Inflammatory macrophage treated with lipopolysaccharide for 1 hour (primary cell): ENCODE measurements at places on chromosomes 11 and 22.

DNA sequence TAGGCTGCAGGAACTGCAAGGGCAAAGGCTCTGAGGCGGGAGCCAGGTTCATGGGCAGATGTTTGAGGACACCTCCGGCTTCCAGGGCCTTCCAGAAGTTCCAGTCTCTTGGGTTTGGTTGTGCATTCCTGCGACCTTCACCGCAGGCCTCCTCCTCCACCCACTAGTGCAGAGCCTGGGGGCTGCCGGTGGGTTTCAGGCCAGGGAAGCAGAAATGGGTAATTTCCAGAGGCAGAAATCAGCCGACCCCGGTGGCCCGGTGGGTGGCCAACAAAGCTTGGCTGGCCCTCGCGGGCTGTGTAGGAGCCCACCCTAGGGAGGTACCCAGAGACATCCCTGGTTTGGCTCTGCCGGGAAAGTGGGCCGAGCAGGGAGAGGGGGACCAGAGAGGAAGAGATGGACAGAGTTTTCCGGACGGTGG, 417 bp upstream of the PHETA2 start:
- DNase-seq: no peak

GRCh38 chr11:75087319-75088305, 9.1 kb downstream of the OR2AT4 start:
- peak; percentile 7 for DNase-seq

GRCh38 chr22:46428602-46429324, 93.2 kb downstream of the TRMU start:
- no peak for DNase-seq

- DNase-seq: no peak
Measured at GRCh38 chr11:12164061-12165014, 53.9 kb downstream of the MICAL2 start.

- DNase-seq: no peak
Measured at GRCh38 chr11:111500481-111500880, 11.7 kb downstream of the BTG4 start.

DNA sequence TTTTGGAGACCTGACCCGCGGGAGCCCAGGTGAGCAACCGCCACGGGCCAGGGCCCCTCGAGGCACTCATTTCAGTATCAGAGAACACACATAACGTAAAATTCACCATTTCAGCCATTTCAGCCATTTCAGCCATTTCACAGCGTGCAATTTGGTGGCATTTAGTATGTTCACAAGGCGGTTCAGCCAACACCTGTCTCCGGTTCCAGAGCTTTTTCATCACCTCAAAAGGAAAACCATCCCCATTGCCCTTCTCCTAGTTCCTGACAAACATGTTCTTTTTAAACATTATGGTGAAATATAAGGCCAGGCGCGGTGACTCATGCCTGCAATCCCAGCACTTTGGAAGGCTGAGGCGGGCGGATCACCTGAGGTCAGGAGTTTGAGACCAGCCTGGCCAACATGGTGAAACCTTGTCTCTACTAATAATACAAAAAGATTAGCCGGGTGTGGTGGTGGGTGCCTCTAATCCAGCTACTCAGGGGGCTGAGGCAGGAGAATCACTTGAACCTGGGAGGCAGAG, 119.3 kb downstream of the KCNQ1 start:
- DNase-seq: no peak
